Psoas muscle (tissue), 8 donors: ENCODE measurements at places on chromosomes 6 and 20. TPM values are rescaled to one million over a fixed set of nuclear protein-coding genes. Genes with fewer than 3 reads are reported as not detected.

DNA sequence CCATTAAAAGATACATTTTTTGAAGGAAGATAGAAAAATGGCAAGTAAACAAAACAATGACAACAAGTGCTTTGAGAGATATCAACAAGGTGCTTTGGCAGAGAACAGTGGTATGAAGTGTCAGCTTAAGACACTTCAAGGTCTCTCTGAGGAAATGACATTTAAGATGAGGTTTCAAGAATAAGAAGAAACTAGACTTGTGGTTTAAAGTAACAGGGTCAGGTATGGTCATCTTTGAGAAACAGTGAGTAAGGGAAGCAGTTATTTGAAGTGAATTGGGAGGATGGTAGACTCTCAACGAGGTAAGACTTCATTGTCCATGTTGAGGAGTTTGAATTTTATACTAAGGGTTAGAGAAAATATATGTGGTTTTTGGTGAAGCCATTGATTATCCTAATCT is 77.8 kb downstream of the SYCP2L start:
- DNase-seq: no peak

GRCh38 chr6:27604986-27605385 is 132.1 kb upstream of the ZNF184 start:
- DNase-seq: no peak

GRCh38 chr20:22678678-22679077 is 94.3 kb upstream of the FOXA2 start:
- DNase-seq: no peak

- DNase-seq: no peak
Observed at GRCh38 chr6:119536666-119537065, 187.1 kb upstream of the MAN1A1 start.

BCAS1 gene
- not detected for total RNA-seq
